ENCODE measurements at places on chromosomes 7 and 10.

- DNase-seq: no peak
These were observed 18.4 kb upstream of the PDGFA start for GRCh38 chr7:537911-538634.

DNA sequence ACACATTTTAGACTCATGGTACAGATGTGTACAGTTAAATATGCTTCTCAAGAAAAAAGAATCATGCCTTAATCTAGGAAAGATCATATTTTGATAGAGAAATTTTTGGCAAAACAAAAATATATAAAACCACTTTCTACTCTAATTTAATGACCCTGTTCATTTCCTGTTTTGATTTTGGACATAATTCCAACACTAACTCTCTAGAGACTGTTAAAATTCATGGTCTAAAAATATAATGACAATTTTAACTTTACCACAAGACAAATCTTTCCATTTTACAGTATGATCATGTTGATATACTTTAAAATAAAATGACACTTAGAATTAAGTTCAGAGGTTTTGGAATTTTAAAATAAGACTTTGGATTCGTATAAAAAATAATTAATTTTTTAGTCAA, 45.2 kb downstream of the PRKG1 start:
- DNase-seq: no peak

GRCh38 chr10:31384589-31384949, 65.6 kb downstream of the ZEB1 start:
- DNase-seq: no peak

DNA sequence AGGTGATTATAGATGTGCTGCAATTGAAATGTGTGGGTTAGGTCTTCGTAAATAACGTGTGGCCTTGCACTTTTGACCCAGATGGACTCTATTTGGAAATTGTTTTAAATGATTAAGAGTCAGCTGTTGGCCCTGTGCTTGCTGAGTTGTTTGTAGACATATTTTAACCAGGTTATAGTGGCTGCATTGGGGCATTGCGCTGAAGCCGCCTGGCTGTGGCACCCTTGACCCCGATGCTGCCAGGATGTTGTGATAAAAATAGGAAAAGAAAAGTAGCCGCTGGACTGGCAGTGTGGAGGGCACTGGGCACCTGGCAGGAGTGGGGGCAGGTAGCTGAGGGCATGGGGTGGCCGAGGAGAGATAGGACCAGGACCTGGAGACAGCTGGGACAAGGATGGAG, 13.4 kb downstream of the LRRC27 start:
- no peak for DNase-seq

DNA sequence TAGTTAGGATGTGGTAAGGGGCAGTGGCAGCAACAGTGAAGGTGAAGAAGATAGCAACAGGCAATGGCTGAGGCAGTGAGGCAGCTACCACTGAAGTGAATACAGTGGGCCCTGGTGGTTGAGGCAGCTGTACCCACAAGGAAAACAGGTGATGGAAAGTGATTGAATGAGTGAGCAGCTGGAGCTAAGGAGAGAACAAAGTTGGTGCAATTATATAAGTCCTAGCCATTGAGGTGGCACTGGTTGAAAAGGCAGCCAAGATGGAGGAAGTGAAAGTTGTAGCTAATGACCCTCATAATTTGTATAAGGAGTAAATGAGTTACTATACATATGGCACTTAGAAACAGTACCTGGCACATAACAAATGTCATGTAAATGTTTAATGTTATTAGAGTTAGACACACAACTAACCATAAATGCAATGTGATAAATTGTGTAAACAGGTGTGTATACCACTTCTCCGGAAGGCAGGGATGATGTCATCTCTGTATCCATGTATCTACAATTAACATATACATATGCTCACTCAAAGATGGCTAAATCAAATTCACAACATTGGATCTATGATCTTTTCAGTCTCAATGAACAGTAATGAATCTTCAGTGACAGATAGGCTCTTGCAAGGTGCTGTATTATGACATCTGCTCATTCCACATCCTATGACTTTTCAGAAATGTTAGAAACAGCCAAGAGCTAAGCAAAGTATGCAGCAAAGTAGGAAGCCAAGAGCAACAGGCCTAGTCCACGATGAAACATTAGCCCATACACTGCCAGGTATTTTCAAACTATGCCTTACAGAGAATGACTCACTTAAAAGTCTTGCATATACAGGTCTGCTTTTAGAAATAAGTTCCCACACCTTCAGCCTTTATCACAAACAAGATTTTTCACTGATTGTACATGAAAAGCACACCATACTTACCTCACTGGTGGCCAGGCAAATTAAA, 10.7 kb downstream of the XPNPEP1 start:
- no peak for DNase-seq

- no peak for DNase-seq
These were observed 22.4 kb downstream of the FBXW4 start for GRCh38 chr10:101672536-101672935.

GRCh38 chr10:15442056-15442455, 71.0 kb upstream of the FAM171A1 start:
- DNase-seq: no peak

DNA sequence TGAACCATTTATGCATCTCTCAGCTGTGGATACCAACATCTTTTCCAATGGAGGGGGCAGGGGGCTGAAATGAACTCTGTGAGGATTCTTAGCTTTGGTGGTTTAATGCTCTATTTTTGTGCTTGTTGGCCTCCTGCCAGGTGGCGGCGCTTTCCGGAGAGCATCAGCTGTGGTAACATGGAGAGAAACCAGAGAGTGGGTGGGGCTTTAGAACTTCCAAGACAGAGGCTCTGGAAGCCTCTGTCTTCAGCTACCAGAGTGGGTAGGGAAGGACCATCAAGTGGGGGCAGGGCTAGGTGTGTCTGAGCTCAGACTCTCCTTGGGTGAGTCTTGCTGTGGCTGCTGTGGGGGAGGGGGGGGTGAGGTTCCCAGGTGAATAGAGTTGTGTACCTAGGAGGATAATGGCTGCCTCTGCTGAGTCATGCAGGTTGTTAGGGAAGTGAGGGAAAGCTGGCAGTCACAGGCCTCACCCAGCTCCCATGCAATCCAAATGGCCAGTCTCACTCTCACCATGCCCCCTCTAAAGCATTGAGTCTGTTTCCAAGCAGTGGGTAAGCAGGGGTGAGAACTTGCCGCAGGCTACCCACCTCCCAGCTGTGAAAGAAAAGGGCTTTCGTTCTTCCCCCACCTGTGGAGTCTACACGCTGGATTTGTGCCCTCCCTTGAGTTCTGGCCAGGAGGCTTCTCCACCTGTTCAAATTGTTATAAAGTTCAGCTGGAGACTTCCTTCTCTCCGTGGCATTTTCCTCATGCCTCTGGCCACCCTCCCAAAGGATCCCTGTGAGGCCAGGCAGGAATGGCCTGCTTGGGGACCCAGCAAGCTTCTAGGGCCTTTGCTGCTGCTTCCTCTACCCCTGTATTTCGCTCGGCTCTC, 527.0 kb downstream of the NEBL start:
- no peak for DNase-seq

GRCh38 chr7:116447966-116448839, 51.3 kb upstream of the CAV2 start:
- DNase-seq: no peak

- no peak for DNase-seq
These were observed 14.1 kb downstream of the ZNF398 start for GRCh38 chr7:149161241-149161848.

- DNase-seq: no peak
These were observed 240.7 kb upstream of the MBL2 start for GRCh38 chr10:53013201-53013810.

DNA sequence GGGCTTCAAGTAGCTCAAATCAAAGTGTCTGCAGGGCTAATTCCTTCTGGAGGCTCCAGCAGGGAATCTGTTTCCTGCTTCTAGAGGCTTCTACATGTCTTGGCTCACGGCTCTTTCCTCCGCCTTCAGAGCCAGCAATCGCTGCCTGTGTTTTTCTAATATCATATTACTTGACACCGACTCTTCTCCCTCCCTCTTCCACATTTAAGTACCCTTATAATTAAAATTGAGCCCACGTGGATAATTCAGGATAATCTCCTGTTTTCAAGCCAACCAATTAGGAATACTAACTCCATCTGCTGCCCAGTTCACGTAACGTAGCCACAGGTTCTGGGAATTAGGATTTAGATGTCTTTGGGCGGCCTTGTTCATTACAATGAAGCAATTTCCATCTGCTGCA, 372.2 kb downstream of the DPP6 start:
- DNase-seq: no peak

GRCh38 chr7:140940898-140941297, 16.2 kb upstream of the BRAF start:
- DNase-seq: no peak

GRCh38 chr10:70034232-70034631, 18.4 kb upstream of the MACROH2A2 start:
- no peak for DNase-seq

DNA sequence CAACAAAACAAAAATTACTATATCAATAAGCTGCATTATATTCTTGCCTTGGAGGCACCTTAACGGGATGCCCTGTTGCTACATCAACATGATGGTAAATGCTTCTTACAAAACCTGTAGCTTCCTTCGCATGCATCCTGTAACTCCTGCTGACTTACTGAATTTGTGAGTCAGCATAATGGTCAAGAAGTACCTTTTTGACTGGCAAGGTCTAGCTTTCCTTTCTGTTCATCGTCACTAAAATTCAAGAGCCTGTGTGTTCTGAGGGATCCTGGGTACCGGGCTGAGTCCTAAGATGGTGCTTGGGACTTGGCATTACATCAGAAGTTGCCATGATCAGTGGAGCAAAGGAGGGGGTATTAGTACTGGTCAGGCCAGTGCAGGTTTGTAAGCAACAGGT, 4.9 kb downstream of the PFKFB3 start:
- DNase-seq: no peak

- no peak for DNase-seq
These were observed 120.1 kb upstream of the PITRM1 start for GRCh38 chr10:3292636-3293035.

DNA sequence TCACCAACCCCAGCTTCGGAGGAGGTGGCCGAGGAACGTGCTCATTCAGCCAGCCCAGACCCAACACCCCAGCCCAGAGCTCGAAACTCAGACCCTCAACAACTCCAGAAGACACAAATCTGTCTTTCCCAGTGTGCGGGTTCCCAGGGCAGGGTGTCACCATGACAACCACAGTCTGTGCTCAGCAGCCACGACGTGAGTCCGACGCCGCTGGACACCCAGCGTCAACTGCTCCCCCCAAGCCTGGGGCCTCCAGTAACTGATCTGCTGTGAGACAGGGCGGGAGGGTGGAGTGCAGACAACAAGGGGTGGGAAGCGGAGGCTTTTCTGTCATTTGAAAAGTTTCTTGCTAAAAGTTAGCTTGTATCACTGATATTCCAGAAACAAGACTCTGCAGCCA, 167.2 kb downstream of the MAD1L1 start:
- no peak for DNase-seq

DNA sequence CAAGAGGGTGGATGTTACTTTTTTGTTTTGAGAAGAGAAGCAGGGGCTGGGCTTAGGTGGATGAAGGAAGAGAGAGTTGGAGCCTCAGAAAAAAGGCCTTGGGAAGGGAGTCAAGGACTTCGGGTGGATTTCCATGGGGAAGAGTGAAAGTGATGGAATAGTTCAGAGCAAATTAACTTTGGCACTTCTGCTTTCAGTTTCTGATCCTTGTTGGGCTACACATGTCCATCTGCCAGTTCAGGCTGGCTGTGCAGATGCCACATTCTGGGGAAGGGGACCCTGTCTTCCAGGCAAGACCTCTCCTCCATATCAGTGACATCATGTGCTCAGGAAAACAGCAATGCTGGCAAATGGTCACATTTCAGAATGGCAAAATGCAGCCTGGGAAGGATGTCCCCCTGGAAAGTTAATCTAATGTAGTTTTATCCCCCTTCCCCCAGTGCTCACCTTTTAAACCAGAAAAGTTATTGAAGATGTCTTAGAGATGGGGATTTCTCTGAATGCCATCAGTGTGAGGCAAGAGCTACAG, 86.0 kb downstream of the WDFY4 start:
- DNase-seq: no peak

DNA sequence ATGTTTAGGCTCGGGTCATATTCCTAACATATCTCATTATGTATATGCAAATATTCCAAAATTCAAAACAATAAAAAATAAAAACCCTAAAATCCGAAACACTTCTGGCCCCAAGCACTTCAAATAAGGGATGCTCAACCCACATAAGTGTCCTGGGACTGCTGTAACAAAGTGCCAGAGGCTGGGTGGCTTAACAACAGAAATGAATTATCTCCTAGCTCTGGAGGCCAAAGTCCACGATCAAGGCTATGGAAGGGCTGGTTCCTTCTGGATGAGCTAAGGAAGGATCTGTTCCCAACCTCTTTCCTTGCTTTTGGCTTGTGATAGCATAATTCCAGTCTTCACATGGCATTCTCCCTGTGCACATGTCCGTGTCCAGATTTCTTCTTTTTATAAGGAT, 181.6 kb upstream of the NFE2L3 start:
- no peak for DNase-seq

- no peak for DNase-seq
These were observed 1.7 kb downstream of the TES start for GRCh38 chr7:116211913-116212596.

DNA sequence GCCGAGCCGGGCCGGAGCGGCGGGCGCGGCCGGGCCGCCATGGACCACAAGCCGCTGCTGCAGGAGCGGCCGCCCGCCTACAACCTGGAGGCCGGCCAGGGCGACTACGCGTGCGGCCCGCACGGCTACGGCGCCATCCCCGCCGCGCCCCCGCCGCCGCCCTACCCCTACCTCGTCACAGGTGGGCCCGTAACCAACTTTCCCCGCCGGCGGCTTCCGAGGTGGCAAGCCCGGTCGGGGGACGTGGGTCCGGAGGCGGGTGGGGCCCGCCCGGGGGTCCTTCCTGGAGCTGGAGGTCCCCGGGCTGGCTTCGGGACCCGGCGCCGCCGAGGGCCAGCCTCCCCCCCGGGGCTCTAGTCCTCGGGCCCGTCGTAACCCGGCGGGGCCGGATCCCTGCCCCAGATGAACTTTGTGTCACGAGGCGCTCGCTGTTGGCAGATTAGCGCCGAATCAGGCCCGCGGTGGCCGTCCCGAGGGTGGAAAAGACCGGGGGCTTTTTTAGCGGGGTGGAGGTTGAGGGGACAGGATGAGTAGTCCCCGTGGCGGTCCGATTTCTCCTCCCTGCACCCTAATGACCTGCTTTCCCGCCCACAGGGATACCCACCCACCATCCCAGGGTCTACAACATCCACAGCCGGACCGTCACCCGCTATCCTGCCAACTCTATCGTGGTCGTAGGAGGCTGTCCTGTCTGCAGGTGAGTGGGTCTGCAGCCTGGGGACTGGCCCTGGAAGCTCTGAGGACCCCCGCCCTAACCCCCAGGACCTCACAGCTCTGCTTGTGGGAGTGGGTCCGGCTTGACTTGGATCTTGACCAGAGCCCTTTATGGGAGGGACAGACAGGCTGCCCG, 496 bp downstream of the BRI3 start:
- no peak for DNase-seq

- no peak for DNase-seq
These were observed 26.5 kb downstream of the DNAJB12 start for GRCh38 chr10:72328045-72328828.

- DNase-seq: no peak
These were observed 143.5 kb upstream of the UNC5B start for GRCh38 chr10:71068861-71069271.

DNA sequence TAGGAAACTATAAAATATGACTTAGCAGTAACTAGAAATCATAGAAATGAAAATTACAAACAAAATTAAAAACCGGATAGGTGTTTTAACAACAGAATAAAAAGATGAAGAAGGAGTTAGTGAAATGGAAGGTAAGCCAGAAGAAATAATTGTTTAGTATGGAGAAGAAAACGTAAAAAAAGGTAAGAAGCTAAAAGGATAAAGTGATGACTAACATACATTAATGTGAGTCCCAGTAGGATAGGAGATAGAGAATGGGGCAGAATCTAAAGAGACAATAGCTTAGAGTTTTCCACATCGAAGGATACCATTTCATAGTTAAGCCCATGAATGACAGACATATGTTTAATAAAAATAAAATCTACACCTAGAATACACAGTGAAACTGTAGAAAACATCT, 25.3 kb downstream of the GTF2I start:
- no peak for DNase-seq

All from bone marrow (tissue), 2 donors.